Fibroblast of skin of back (primary cell): ENCODE measurements at places on chromosomes 2 and 18.

DNA sequence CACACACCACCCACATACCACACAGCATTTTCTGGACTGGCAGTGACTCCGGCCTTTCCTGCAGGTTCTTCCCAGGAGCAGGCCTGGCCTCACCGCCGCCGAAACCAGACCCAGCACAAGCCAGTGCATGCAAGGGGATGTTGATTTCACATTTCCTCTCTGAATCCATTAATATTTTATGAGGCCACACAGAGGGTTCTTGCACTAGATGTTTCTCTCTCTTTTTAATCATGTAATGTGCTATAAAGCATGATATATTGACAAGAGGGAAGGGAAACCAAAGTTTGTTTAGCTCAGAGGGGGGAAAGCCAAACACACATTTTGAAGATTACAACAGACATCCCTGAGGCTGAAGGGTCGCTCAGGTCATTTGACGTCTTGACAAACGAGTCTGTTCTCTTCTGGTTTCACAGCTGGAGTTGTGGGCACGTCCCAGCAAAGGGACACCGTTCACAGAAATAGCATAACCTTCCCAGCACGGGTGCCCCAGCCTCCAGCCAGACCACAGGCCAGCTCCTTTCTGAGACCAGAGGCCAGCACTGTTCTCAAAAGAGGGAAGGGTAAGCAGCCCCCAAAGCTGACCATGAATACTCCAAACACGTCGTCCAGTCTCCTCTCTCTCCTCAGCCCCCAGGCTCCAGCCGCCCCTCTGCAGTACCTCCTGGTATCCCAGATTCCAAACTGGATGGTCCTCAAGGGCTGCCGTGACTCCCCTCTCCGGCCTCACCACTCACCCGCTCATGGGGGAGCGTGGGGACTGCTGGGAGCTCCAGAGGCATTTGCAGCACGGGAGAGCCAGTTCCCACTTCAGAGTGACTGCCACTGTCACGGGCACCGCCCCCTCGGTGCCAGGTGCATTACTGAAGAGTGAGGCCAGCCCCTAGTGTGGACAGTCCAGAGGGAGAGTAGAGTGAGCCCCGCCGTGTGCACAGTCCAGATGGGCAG, 340.3 kb upstream of the SALL3 start:
- no peak for DNase-seq

DNA sequence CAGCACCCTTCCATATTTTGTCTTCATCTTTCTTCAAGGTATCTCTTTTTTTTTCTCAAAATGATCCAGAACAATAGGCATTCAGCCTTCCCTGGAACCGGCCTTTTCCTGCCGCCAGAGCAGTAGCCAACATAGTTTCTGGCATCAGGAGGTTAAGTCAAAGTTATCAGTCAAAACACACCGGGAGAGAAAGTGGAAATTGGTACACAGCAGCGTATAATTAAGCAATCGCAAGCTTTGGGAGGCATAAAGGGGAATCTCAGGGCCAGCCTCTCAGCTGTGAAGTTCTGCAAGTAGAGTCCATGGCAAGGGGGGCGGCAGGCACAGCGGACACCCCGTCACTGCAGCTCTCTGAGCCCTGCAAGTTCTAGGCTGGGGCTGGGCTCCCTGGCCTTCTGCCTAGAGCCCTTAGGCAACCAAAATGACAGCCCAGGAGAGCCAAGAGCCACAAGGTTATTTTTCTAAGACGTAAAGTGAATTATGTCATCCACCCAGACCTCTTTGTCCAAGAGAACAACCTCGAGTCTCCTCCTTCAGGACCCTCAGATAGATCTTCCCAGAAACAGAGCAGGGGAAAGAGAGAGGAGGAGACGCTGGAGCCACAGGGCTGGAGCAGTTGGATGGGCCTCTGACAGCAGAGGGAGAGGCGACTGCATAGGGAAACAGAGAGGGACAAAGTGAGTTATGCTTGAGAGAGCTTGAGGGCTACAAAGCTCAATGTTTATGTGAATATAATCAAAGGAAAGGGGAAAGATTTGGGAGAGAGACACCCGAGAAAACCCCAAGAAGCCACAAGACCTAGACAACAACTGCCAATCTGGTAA, 114.7 kb downstream of the BCL2L11 start:
- no peak for DNase-seq

DNA sequence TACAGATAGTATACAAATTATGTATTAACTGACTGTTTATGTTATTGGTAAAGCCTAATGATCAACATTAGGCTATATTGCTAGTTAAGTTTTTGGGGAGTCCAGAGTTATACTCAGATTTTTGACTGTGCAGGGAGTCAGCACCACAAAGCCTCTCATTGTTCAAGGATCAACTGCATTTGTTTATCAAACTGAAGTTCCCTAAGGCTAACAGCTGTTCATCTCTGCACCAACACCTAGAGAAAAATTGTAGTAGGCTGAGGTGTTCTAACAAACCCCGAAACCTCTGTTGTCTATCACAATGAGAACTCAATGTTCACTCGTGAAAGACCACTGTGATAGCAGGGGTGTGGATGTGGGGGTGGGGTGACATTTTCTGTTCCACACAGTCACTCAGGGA, 97.7 kb downstream of the HNMT start:
- no peak for DNase-seq

DNA sequence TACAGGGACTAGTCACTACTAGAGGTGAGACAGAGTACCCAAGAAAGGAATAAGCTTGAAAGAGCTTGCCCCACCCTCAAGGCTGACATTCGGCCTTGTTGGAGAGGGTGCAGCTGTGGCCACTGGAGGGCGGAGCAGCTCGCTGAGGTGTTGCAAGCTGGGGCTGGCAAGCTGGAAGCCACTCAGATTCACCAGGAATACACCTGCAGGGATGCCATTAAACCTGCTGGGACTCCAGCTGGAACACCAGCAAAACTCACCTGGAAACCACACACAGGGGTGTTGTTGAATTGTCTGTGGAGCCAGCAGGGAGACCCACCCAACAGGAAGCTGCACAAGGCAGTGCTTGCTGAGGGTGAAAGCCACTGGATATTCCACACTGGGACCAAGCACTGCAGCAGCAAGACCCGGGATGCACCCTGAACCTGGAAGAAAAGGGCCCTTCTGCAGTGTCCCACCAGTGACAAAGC, 26.1 kb downstream of the KCTD18 start:
- no peak for DNase-seq

- DNase-seq, result no peak
Measured at GRCh38 chr2:43149482-43150107, 76.8 kb downstream of the ZFP36L2 start.

DNA sequence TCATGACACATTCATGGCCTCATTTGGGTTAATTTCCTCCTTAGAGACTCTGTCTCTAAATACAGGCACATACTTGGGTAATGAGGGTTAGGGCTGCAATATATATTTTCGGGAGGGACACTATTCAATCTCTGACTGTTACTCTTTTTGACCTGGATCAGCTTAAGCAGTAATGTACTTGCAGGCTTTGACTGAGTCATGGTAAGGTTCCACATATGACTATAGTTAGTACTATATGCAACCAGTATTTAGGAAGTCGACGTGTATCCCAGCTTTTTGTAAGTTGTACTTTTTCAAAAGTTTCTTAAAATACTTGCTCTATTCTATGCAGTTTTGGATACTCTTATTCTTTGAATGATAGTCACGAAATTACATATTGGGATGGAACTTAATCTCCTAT, 37.2 kb upstream of the CDH19 start:
- DNase-seq, result no peak

GRCh38 chr2:119433636-119434327, 2.1 kb downstream of the TMEM37 start:
- no peak for DNase-seq

- no peak for DNase-seq
Measured at GRCh38 chr2:175463589-175464310, 282.2 kb upstream of the ATP5MC3 start.

- DNase-seq, result no peak
Measured at GRCh38 chr2:134282629-134283400, 28.9 kb downstream of the MGAT5 start.
